Aorta (tissue), 5 donors: ENCODE measurements at places on chromosomes 1 and 21. TPM values are rescaled to one million over a fixed set of nuclear protein-coding genes. Genes with fewer than 3 reads are reported as not detected.

Gene RIMKLA
- total RNA-seq: 1.3 TPM

GRCh38 chr1:14217384-14217783, 381.1 kb upstream of the KAZN start:
- no peak overlapping the region for H3K27ac ChIP-seq
- no peak overlapping the region for H3K4me3 ChIP-seq
- no peak for DNase-seq
- no peaks in the 10 kb centered on the region for H3K4me1 ChIP-seq
- H3K36me3 ChIP-seq: no peaks in the 10 kb centered on the region

GRCh38 chr1:172117800-172118199, 276.5 kb downstream of the DNM3 start:
- H3K36me3 ChIP-seq: no peaks in the 10 kb centered on the region
- no peak for DNase-seq
- no peak overlapping the region for H3K27ac ChIP-seq
- H3K27me3 ChIP-seq: no peaks in the 10 kb centered on the region
- H3K4me1 ChIP-seq: no peaks in the 10 kb centered on the region

GRCh38 chr21:16563116-16563515, 833.3 kb downstream of the USP25 start:
- no peaks in the 10 kb centered on the region for H3K4me1 ChIP-seq
- no peak for DNase-seq
- H3K27ac ChIP-seq: no peak overlapping the region
- no peaks in the 10 kb centered on the region for H3K36me3 ChIP-seq
- H3K4me3 ChIP-seq: no peak overlapping the region

Gene NFASC
- total RNA-seq: 92.7 TPM

Gene SERINC2
- total RNA-seq: 2.5 TPM

DNA sequence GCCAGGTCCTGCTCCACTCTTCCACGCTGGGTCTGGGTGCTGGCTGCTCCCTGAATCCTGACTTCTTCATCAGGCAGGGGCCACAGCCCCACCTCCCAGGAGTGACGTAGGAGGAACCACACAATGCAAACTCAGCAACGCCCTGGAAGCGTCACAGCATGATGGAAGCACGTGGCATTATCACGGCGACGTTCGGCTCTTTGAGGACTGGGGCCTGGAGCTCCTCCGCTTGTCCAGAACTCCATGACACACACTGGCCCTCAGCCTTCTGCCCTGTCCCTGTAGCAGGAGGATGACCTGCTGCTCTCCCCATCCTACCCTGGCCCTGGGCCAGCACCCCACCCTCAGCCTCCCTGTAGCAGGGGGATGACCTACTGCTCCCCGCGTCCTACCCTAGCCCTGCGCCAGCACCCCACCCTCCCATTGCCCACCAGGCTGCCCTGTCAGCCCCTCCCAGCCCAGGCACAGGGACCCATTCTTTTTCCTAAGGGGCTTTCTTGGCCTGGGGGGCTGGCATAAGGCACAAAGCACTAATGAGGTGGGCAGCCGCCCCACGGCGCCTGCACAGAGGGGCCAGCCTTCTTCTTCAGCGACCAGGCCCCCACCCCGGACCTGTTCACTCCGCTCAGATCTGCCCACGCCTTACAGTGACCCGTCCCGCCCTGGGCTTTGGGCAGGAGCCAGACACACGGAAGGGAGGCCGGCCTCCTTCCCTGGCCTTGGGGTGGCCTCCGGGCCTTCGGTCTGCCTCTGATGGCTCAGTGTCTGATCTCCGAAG, 65.7 kb downstream of the DHRS3 start:
- DNase-seq: no peak
- H3K4me3 ChIP-seq: no peak overlapping the region
- no peaks in the 10 kb centered on the region for H3K36me3 ChIP-seq
- H3K4me1 ChIP-seq: no peaks in the 10 kb centered on the region

DNA sequence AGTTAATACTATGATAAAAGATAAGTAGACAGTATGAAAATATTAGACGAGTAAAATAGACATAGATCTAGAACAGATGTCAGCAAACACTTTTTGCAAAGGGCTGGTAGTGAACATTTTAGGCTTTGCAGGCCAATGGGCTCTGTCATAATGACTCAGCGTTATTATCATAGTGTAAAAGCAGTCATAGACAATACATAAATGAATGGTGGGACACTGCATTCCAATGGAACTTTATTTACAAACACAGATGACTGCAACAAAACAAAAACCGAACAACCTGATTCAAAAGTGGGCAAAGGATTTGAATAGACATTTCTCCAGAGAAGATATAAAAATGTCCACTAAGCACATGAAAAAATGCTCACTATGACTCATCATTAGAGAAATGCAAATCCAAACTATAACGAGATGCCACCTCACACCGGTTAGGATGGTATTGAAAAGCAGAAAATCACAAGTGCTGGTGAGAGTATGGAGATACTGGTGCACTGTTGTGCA, 7.3 kb downstream of the GSTM5 start:
- no peak overlapping the region for H3K4me3 ChIP-seq
- no peaks in the 10 kb centered on the region for H3K27me3 ChIP-seq
- H3K27ac ChIP-seq: no peak overlapping the region
- H3K36me3 ChIP-seq: no peaks in the 10 kb centered on the region

Gene TTC3
- 105 TPM for total RNA-seq

DNA sequence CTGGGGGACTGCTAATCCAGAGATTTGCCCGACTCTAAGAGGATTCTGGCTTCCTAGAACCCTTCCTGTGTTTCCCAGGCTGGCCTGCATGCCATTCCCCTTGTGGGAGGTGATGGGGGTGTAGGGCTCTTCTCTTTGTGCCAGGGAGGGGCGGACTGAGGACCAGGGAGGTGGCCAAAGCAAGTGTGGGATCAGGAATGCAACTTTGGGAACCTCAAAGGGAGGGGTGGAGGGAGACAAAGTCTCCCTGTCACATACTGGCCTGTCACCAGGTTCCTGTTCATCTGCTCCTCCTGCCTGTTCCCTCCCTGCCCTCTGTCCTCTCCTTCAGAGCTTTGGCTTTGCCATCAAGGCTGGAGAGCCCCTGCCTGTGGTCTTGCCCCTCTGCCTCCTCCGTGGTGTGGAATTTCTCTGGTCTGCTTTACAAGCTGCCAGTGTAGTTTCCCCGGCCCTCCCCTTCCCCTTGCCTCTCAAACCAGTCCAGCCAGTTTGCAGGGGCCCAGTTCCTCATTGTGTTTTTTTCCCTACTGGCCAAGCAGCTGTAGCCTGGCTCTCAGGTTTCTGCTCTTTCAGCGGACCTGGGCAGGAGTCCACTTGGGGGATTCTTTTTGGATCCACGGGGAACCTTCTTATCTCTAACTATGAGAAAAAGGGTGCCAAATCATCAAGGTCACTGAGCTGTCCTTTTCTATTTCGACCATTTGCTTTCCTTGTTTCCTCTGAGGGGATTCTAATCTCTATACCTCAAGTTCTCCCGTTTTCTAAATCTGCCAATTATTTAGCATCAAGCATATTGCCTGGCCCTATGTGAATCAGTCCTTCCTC, 1.8 kb downstream of the CGN start:
- H3K4me1 ChIP-seq: peaks cover 5% of the 10 kb centered on the region
- no peaks in the 10 kb centered on the region for H3K36me3 ChIP-seq

DNA sequence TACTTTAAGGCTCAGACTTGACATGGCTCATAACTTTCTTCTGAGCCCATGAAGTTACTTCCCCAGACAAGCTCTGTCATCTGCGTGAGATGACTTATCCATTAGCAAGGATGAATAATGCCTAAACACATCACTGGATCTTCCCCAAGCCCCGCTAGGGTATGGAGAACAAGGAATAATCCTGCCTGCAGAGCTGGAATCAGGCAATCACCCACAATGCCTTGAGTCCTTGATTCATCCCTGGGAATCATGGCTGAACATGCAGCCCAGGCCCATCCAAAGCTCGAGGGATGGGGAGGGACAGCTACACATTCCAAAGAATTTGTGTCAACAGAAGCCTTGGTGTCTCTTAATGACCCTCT, 131.7 kb downstream of the PSMG1 start:
- DNase-seq: no peak
- no peak overlapping the region for H3K27ac ChIP-seq

Gene KRTAP22-1
- total RNA-seq: not detected

GRCh38 chr1:156547982-156548381, 24.4 kb downstream of the IQGAP3 start:
- DNase-seq: no peak
- H3K27me3 ChIP-seq: no peaks in the 10 kb centered on the region
- H3K27ac ChIP-seq: no peak overlapping the region
- H3K4me1 ChIP-seq: no peaks in the 10 kb centered on the region

DNA sequence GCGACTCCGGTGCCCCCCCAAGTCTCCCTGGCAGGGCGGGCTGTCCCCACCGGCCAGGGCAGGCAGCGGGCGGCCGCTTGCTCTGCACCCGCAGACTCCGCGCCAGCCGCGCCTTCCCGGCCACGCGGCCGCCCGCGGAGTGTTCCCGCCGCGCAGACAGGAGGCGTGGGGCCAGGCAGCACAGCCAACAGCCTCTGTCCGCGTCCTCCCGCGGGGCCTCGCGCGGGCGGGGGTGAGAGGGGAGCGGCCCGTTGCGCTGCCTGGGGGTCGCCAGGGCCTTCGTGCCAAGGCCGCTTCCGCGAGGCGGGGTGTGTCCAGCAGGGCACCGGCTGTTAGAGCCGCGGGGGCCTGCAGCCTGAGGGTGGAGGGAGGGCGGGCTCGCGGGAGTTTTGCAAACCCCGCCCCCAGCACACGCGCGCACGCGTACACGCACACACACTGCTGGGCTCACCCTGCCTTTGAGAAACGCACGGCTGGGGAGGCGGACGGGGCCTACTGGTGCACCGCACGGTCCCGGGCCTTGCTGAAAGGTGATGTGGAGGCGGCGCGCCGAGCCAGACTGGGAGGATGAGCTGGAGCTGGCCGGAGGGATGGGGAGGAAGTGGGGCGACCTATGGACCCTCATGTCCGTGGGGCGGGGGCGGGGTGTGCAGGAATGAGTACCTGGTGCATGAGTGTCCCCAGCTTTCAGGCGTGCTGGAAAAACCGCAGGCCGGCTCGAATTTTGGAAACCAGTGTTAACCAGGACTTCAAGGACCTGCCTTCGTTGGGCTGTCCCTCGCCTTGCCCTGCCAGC, 41.5 kb downstream of the KIAA1614 start:
- H3K27me3 ChIP-seq: no peaks in the 10 kb centered on the region
- H3K36me3 ChIP-seq: no peaks in the 10 kb centered on the region
- H3K4me1 ChIP-seq: no peaks in the 10 kb centered on the region
- H3K27ac ChIP-seq: no peak overlapping the region
- H3K4me3 ChIP-seq: peak overlapping the region; percentile 35

DNA sequence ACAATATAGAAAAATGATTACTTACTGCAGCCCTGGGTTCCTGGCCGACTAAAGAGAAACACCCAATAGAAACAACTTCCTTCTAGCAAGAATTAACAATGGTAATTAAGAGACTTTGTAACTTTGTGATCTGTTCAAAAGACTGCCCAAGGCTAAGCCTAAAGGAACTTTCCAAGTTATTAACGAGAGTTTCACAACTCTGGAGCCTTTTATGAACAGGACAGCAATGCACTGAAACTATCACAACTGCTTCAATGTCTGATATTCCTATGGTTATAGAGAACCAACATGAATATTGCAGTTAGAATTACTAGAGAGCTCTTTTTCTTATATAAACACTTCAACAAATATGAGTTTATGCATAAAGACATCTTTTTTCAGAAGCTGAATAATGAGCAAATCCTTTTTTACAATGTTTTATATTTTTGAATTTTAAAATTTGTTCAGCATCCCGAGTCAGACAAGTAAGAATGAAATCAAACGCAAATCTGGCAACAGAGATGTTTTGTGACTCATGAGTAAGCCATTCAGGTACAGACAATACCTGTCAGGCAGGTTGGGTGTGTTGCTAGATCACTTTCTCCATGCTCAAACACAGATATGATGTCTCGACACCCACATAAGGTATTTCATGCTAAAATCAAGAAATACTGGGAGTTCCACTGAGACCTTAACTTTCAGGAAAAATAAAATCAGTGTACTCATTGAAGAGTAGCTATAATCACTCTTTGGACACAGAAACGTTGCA, 22.2 kb upstream of the KCNJ15 start:
- no peaks in the 10 kb centered on the region for H3K36me3 ChIP-seq
- H3K4me1 ChIP-seq: peaks cover 6% of the 10 kb centered on the region
- H3K27me3 ChIP-seq: no peaks in the 10 kb centered on the region
- DNase-seq: no peak
- no peak overlapping the region for H3K27ac ChIP-seq

Gene JAM2
- 61.0 TPM for total RNA-seq

DNA sequence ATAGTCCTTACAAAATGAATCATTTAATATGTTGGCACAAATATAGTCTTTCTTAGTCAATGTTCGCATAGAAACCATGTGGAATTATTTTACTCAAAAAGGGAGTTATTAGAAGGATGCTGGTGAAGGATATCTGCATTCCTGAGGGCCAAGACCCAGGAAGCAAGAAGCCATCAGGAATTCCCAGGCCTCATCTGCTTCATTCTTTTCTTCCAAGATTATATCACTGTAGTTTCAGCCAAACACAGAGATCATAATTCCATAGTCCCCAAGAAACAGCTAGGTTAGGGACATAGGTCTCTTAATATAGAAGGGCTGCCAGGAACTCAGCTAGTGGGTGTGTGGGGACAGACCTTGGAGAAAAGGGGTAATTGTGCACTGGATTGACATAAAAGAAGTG, 28.6 kb upstream of the DISC1 start:
- H3K4me3 ChIP-seq: no peak overlapping the region
- H3K27me3 ChIP-seq: no peaks in the 10 kb centered on the region
- no peaks in the 10 kb centered on the region for H3K36me3 ChIP-seq
- no peak for DNase-seq
- no peak overlapping the region for H3K27ac ChIP-seq
- no peaks in the 10 kb centered on the region for H3K4me1 ChIP-seq

DNA sequence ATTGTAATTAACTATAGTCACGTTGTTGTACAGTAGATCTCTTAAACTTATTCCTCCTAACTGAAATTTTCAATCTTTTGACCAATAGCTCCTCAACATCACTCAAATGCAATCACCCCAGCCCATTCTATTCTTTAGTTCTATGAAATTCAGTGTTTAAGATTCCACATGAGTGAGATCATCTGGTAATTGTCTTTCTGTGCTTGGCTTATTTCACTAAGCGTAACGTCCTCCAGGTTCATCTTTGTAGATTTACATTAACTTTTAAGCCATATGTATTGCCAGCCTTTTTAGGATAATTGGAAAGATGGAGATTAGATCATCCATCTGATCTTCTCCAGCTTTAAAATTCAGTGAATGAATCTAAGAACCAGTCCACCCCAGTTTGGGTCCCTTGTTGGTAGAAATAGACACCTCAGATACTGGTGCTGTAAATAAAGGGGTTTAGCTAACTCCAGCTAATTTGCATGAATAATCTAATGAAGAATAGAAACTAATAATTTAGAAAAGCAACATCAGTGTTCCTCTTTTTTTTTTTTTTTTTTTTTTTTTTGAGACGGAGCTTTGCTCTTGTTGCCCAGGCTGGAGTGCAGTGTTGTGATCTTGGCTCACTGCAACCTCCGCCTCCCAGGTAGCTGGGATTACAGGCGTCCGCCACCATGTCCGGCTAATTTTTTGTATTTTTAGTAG, 7.0 kb downstream of the S100A10 start:
- no peaks in the 10 kb centered on the region for H3K27me3 ChIP-seq
- H3K4me1 ChIP-seq: peaks cover 15% of the 10 kb centered on the region
- peaks cover 10% of the 10 kb centered on the region for H3K36me3 ChIP-seq
- no peak overlapping the region for H3K4me3 ChIP-seq

GRCh38 chr1:206778031-206778430, 5.7 kb upstream of the IL10 start:
- no peak overlapping the region for H3K4me3 ChIP-seq
- no peaks in the 10 kb centered on the region for H3K36me3 ChIP-seq
- no peaks in the 10 kb centered on the region for H3K27me3 ChIP-seq
- no peak for DNase-seq
- no peak overlapping the region for H3K27ac ChIP-seq
- H3K4me1 ChIP-seq: no peaks in the 10 kb centered on the region

Gene RBP7
- 7.6 TPM for total RNA-seq

- DNase-seq: no peak
- H3K27me3 ChIP-seq: no peaks in the 10 kb centered on the region
- peak overlapping the region; percentile 78 for H3K27ac ChIP-seq
- peaks cover 1% of the 10 kb centered on the region for H3K36me3 ChIP-seq
These were observed 41.3 kb downstream of the AKNAD1 start for GRCh38 chr1:108815566-108815965.

Gene CLCNKB
- total RNA-seq: not detected
